ENCODE measurements at places on chromosomes 1 and 21. TPM values are rescaled to one million over a fixed set of nuclear protein-coding genes. Genes with fewer than 3 reads are reported as not detected.

The CRABP2 gene
- 1,115 TPM for total RNA-seq

DNA sequence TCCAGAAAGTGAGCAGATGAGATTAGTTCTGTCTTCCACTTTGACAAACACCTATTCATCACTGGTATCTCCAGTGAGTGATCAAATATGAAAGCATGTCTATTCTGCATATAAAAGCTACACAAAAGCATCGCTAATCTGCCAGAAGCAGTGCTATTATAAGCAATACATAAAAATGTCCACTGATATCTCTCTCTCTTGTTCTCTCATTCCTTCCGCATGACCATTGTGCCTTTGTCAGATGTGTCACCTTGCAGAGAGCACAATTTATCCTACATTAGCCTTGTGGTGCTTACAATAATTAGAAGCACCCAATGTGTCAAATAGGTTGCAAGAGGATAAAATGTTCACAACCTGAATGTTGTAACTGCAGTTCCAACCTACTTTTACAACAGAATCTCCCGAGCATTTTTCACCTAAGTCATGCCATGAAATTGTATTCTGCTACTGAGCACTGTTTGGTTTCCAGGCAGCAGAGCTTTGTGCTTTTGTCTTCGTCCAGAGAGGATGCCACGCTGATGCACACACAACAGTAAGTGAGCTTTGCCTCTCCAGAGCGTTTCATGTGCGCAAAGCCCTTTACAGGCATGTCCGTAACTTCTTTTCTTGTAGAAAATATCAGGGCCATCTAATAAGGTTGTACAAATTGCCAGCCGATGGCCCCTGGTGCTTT is 198.7 kb upstream of the PLD5 start:
- DNase-seq, result no peak

DNA sequence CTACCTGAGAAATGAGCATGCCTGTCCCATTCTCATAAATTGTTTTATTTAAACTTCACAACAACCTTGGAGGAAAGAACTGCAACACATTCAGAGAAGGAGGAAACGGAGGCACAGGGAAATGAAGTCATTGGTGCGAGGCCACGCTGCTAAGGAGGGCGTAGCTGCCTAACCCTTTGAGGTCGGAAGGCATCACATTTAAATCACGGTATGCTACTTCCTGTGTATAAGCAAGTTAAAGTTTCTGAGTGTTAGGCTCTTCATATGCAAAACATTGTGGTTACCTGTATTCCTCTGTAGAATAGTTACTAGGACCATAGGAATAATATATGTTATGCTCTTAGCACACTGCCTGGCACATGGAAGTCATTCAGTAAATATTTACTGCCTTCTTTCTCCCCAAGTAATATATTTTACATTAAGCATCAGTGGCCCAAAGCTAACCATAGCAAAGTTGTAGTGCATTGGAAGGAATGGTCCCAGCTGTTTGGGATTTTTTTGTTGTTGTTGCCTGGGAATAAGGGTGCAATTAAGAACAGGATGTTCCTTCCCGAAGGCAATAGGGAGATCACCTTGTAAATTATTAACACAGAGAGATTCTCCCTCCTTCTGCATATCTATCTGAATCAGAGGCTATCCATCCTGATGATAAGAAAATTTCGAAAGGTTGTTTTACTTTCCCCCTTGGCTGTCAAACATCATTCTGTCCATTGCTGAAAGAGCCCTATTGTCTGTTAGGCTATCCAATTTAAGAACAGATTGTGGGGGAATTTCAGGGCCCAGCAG is 192.2 kb upstream of the C8B start:
- no peak for DNase-seq

DNA sequence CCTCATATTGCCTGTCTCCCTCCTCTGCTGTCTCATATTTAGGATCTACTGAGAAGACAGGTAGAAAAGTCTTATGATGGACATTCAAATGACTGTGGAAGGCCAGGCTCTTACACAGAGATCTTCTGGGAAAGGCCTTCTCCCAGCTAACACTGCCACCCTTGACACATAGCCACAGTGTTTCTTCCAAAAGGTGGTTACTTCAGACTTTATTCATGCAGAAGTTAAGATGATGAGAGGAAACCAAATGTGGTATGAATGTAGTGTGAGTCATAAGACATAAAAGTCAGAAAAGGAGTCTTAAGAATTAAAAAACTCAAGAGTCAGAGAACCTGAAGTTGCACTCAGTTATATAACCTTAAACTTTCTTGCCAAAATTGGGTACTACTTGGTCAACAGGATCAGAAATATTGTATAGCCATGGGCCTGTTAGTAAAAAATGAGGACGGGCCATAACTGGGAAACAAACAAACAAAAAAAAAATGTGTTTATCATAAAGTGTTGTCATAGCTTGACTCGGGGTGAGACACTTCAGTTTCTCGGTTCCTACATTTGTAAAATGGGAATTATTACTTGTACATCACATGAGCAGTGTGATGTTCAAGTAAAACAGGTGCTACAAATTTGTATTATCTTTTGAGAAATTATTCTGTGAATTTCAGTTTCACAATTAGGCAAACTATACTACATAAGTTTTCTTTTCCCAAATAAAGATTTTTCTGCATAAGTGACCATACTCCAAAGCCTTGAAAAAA is 1.2 kb upstream of the DENND1B start:
- peak; percentile 28 for DNase-seq

DNA sequence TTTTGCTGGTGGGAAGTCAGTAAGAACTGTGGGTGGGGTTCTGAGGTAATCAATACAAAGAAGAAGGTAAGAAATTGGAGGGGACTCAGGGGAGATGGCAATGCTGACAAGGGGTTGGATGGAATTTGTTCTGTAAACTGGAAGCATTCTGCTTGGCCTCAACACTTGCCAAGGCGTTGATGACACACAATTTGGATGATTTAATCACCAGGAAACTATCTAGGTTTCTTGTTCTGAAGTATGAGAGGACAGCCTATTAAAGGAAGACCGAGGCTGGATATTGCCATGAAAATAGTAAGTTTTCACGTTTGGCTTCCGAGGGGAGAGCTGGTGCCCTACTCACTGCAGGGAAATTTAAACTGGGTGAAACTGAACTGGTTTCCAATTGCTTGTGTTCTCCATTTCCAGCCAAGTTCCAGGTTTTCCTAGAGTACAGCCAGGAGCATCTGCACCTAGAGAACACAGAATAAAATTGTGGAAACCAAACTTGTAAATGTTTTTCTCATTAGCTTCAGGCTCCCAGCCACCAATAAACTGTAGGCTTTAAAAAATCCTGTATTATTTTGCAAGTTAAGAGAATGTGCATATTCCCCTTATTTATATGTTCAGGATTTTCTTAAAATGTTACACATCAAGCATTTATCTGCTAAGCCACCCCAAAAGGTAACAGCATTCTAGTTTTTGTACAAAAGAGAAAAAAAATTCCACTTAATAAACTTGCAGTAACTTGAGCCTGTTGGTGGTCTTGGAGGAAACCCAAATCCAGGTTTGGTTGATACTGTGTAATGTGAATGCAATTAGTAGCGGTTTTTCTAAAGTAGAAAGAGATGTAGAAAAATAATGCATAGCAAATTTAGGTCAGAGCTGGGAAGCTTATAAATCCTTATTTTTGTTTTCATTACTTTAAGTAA is 53.8 kb downstream of the ROR1 start:
- peak; percentile 33 for DNase-seq

Measured in Panc1 (cell line).